ENCODE measurements at places on chromosomes 2 and 18.

DNA sequence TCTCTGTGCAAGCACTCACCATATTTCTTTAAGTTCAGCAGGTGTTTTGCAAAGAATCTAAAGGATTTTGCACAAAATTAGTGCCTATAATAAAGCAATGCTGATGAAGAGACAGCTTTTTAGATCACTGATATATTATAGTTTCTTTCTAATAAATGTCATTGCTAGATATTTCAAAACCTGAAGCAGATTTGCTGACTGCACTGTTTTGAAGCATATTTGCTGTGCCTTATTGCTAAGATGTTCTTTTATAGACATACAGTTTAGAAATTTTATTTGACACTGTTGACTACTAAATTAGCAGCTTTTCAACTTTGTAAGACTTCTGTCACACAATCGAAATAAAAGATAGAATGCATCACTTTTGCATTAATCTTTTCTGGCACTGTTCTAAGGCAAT is 620.9 kb upstream of the CELF4 start:
- no peak for DNase-seq

DNA sequence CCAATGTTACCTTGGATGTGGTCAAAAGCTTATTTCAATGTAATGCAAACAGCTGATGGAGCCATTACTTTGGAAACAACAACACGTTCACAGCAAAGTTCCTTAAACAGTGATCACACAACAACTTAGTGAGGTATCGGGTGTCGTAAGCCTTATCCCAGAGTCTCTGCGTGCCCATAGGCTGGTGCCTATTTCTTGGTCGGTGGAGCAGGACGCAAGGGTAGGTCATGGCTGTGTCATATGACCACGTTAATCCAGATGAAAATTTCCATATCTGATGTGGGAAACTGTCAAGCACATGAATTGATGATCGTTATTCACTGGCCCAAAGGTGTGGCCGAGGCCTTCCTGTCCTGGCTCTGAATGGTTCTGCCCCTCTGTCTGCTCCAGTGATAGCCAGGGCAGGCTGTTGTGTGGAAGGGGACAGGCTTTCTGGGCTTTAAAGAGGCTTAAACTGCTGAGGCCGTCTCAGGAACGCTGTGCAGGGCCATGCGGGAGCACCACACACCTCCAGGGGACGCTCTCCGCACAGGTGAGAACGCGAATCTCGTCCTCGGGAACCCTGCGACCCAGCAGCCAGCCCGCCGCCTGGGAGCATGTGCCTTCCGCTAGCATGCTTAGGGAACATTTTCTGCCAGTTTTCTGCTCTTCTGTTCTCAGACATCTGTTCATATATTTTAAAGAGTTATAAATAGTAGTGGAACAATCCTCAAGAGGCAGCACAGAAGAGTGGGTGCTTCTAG is 90.6 kb downstream of the KCTD1 start:
- DNase-seq, result peak; percentile 50

GRCh38 chr2:105865222-105865913 is 120.7 kb downstream of the NCK2 start:
- no peak for DNase-seq

- no peak for DNase-seq
Measured at GRCh38 chr2:20585359-20585709, 65.6 kb downstream of the HS1BP3 start.

- DNase-seq, result no peak
Measured at GRCh38 chr2:209340522-209340921, 83.3 kb upstream of the MAP2 start.

DNA sequence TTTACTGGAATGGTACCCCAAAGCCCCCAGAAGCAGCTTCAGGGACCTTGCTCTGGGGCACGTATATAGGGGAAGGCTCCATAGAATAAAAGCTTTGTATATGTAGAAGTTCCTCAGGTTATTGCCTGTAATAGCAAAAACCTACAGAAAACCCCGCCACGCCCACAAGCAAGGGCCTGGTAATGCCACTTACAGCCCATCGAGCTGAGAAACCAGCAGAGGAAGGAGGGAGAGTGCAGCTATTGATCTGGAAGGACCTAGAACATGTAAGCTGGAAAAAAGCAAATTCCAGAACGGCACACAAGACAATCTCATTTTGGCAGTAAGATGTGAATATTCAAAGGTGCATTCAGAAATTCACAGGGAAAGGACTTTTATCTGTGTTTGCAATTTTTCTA is 15.8 kb downstream of the HS1BP3 start:
- no peak for DNase-seq

GRCh38 chr18:6934859-6935258 is 182.7 kb downstream of the LAMA1 start:
- no peak for DNase-seq

All from caudate nucleus (tissue), 63 donors.